ENCODE measurements at places on chromosomes 3 and 15.

- no peak for DNase-seq
Observed at GRCh38 chr3:99351122-99351521, 287.3 kb upstream of the COL8A1 start.

- DNase-seq, result no peak
Observed at GRCh38 chr15:76991741-76992645, 2.9 kb upstream of the PSTPIP1 start.

GRCh38 chr3:18968120-18968519 lies 180.2 kb upstream of the KCNH8 start:
- DNase-seq, result no peak

- DNase-seq, result no peak
Observed at GRCh38 chr3:173465112-173465511, 67.6 kb downstream of the NLGN1 start.

DNA sequence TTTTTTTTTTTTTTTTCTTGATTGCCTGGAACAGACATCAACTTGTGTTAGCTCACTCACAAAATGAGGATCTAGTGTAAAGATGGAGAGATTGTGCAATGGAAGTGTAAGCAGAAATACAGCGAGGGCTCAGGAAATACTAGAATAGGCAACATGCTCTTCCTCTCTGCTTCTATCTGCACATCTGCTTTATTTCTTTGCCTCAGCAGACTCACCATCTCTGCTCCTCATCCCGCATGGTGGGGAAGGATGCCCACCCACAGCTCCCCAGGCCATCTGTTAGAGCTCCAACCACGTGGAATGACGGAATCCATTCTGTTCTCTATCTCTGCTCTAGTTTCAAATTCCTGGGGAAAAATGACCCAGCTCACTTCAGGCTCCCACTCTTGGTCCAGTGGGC lies 128.0 kb upstream of the ADAMTS9 start:
- no peak for DNase-seq

GRCh38 chr3:105398437-105398836 lies 31.7 kb downstream of the ALCAM start:
- no peak for DNase-seq

- no peak for DNase-seq
Observed at GRCh38 chr3:194019398-194020165, 116.4 kb upstream of the HES1 start.

GRCh38 chr3:126847061-126847460 lies 135.9 kb upstream of the PLXNA1 start:
- DNase-seq, result no peak

DNA sequence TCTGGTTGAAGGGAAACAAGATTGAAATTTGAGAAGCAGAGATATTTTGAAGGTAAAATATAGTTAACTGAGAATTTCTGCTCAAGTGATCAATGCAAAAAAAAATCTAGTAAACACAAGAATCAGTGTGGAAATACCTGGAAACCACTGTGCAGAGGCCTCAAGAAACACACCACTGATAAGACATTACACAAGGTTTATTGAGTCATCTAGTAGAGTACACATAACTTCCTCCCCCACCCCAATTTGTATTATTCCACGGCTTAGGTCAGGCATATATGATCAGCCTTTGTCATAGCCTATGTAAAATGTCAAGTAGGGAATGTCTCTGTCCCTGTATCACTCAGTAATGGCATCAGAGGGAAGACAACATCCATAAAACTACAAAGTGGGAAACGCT lies 447.8 kb upstream of the BCHE start:
- peak; percentile 7 for DNase-seq
